RPMI7951 (cell line): ENCODE measurements at places on chromosomes 12 and 14.
A peak's percentile ranks its signal among the peaks of the same experiment; 100 is the strongest.

DNA sequence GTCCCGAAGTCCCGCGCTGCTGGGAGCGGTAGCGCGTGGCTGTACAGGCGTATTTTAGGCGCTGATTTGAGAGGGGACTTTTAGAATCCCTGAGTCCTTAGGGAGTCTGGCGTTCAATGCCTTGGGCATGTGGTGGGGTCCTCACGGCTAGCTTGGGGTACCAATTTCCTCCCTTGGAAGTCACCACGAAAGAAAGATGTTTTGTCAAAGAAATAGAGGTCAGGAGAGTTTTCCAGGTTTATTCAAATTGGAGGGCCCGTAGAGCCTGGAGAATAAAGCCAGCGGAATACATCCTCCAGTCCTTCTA lies 63.9 kb downstream of the KLHL28 start:
- DNase-seq: no peak

- no peak for DNase-seq
These were observed 466.4 kb downstream of the NPAS3 start for GRCh38 chr14:33404964-33405574.

DNA sequence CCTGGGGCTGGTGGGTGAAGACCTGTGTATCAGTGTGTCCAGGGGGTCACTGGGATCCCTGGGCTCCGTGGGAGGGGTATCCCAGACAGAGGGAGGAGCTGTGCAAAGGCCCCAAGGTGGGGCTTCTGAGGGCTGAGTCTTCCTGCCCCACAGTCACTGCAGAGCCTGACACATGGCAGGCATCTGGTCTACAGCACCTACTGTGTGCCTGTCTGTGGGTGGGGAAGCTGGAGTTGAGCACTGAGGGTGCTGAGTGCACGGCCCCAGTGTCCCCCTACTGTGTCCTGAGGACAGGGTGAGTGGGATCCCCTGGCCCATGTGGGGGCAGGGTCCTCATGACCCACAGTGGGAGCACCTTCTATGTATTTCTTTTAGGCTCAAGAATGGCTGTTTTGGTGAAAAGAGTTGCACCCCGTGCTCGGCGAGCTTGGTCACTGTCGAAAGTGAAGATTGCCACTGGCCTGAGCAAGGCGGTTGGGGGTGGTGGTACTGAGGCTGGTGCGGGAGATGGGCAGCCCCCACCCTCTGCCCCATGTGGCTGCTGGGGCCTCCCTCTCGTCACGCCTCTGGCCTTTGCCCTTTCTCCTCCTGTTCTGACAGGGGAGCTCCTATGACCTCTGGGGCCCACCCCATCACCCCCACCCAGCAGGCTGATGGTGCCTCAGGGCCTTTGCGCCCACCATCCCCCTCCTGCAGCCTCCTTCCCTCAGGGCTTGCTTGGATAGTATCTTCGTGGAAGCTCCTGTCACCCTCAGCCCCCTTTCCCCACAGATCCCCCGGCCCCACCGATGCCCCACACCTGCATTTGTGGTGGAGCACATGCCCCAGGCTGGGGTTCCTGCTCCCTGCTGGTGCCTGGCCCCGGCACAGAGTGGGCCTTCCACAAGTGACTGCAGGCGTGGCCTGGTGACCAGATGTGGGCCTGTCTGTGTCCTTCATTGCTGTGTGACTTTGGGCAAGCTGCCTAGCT lies 55.8 kb downstream of the BEGAIN start:
- no peak for DNase-seq

DNA sequence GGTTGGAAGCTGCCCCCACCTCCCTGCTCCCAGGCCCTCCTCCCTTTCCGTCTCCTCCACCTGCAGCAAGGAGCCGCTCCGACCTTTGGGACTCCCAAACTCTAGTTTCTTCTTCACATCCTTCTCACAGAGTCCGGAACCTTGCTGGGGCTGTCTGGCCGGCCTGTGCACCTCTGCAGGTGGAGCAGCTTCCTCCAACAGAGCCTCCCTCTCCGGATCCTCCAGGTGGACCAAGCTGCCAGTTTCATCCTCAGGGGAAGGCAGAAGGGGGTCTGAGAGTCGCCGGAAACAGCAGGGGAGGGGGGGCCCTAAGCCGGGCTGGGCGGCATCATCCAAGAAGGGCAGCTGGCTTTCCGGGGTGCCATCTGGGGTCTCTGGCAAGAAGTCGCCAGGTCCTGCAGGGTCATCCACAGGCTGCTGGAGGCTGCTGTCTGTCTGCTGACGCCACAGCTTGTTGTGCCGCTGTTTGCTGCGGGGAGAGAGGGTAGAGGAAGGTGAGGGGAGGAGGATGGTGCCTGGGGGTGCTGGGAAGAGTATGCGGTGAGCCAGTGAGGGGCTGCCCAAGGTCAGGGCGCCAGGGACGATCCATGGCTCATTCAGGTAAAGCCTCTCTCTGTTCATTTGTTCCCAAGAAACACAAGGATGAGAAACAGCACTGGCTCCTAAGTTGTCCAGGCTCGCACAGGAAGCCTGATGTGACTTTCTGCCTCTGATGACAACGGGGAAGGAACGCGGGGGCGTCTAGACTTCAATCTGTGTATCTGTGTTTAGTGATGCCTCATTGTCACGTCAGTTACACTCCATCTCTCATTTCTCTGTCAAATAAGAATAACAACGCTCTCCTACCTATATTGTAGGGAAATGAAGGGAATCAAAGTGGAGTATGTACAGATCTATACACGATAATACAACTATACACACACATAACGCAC lies 61.3 kb upstream of the CORO1C start:
- DNase-seq: no peak

DNA sequence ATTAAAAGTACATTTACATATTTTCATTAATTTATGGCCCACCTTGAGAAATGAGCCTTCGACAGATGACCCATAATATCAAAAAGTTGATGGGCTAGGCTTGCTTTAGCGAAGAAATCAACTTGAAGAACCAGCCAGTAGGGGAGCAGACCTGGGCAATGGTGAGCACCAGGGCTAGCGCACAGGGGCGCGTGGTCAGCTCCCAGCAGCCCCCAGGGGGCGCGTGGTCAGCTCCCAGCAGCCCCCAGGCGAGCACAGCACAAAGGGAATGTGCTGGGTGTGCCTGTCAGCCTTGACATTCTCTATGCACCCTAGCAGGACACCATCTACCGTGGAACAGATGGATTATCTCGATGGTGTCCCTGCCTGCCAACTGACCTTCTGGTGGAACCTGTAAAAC lies 15.3 kb upstream of the SOX5 start:
- DNase-seq: no peak

- no peak for DNase-seq
These were observed 197.4 kb upstream of the DIO3 start for GRCh38 chr14:101363880-101364391.

GRCh38 chr14:68594737-68595380 lies 198.0 kb downstream of the ZFP36L1 start:
- DNase-seq: no peak

- DNase-seq: no peak
These were observed 79.7 kb downstream of the KSR2 start for GRCh38 chr12:117889098-117889497.

- peak; percentile 74 for DNase-seq
These were observed 9.2 kb downstream of the NDUFA12 start for GRCh38 chr12:94994312-94994711.

DNA sequence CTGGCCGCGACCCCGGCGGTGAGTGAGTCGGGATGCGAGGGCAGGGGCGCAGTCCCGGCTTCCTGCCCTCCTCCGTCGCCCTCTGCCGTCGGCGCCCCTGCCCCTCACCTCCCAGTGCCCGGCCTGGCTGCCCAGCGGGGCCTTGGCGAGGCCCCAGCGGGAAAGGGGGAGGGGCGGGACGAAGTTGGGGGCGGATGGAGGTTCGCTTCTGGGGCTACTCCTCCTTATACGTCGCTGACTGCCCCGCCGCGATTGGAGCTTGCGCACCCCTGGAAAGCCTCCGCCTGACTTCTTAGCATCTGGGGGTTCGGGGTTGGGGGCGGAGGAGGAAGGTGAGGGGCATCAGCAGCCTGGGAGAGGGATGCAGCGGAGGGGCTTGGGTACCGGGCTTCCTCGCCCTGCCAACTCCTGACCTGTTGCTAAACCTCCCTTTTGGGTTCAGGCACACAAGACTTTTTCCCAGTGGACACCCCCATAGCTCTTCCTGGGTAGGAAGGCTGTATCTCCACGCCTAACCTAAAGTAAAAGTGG lies 406 bp downstream of the TMEM263 start:
- DNase-seq: peak; percentile 61

DNA sequence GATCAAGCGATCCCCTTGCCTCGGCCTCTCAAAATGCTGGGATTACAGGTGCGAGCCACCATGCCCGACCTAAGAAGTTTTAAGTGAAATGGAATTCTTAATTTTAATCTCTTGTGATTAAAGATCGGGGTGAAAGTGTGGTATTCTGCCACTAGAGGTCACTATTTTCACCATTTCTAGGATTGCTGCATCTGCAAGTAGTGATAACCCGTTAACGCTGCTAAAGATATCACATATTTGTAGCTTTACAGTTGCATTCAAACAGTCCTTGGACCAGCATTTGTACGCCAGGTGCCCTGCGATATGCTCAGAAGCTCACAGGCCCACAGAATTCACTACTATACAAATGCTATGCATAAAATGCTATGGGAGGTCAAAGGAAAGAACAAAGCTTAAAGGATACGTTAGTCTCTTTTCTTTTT lies 19.3 kb downstream of the CCDC62 start:
- peak; percentile 47 for DNase-seq

DNA sequence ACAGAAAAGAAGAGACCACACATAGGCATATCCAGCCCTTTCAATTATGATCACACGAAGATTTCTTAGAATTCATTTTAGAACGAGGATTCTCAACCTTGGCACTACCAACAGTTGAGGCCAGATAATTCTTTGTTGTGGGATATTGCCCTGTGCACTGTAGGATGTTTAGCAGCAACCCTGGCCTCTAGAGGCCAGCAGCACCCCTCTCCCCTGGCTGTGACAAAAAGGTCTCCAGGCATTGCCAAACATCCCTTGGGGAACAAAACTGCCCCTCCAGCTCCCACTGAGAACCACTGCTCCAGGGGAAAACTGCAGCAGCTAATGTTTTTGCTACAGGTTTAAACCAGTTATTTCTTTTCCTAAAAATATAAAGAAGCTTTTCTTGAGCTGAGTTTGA lies 7.1 kb downstream of the NT5DC3 start:
- no peak for DNase-seq

GRCh38 chr12:11967376-11968047 lies 103.2 kb upstream of the BCL2L14 start:
- DNase-seq: peak; percentile 46

GRCh38 chr12:125129179-125129571 lies 63.9 kb downstream of the AACS start:
- no peak for DNase-seq

DNA sequence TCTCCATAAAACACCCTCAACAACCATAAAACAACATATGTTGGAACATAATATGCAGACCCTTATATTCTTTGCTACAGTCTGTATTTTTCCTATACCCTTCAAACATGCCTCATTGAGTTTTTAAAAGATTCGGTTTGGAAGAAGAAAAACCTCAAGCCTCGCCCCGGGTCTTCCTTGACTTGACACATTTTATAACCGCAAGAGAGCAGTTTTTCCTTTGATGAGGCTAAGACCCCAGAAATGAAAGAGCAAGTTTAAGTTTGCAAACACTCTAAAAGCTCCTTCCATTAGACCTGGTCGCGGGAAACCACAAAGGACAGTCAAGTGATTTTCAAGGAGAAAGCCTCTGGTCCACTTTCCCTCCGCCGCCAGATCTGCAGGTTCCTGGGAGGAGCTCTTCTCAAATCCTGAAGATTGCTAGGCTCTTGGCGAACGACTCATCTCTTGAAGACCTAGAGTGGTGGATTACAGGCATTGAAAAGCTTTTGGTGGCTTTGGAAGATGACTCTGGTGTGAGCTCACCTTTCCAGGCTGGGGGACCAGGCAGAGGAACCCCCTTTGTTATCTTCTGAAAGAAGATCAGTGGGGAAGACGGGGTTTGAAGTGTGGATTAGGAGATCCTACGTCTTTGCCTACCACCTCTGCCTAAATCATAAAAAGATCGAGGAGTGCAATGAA lies at the start of gene ASCL4:
Gene ASCL4, plus strand, starts transcription at position 356 of the 681 bp plus-strand sequence. CDS start 515 bp downstream, outside the sequence.
- no peak for DNase-seq

- DNase-seq: peak; percentile 17
These were observed 60.9 kb upstream of the GPATCH2L start for GRCh38 chr14:76090616-76091391.

GRCh38 chr12:75212072-75212471 lies 2.4 kb upstream of the KCNC2 start:
- peak; percentile 7 for DNase-seq

GRCh38 chr14:61651355-61651754 lies 44.0 kb upstream of the HIF1A start:
- no peak for DNase-seq

DNA sequence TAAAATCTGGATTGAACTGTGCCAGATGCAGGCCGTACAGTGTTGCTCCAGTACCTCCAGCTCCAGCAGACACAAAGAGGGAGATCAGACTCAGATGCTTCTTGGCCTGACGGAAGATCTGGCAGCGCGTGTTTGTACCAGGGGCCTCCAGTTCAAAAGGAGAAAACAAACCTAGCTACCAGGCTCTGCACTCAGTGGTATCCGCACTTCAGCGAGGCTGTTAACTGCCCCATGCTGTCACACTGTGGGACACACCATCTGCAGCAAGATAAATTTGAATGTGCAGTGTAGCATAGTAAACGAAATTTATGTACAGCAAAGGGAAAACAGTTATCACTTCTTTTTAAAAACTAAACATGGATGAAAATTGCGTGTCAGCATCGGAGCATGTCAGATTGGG lies 5.1 kb downstream of the DYNC1H1 start:
- DNase-seq: no peak

- DNase-seq: peak; percentile 11
These were observed 164.0 kb downstream of the FOXN3 start for GRCh38 chr14:89252887-89253532.

GRCh38 chr12:67271976-67272375 lies 2.8 kb downstream of the CAND1 start:
- DNase-seq: peak; percentile 10

GRCh38 chr12:99020871-99021270 lies 375.8 kb downstream of the APAF1 start:
- no peak for DNase-seq

DNA sequence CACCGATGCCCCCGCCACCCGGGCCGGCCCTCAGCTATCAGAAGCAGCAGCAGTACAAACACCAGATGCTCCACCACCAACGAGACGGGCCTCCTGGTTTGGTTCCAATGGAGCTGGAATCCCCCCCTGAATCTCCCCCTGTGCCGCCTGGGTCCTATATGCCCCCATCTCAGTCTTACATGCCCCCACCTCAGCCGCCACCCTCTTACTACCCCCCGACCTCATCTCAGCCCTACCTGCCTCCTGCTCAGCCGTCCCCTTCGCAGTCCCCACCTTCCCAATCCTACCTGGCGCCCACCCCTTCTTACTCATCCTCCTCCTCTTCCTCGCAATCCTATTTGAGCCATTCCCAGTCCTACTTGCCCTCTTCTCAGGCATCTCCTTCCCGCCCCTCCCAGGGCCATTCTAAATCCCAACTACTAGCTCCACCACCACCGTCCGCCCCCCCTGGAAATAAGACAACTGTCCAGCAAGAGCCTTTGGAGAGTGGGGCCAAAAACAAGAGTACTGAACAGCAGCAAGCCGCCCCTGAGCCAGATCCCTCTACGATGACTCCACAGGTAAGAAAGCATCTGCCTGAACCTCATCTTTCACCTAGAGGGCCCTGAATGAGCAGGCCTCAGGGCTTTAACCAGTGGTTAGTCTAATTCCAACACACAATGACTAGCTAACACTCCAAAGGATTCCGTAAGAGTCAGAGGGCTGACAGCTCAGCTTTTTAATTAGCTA lies 851 bp downstream of the YLPM1 start:
- DNase-seq: peak; percentile 16
